Heart left ventricle (tissue), 16 donors: ENCODE measurements at places on chromosomes 1 and 21. TPM values are rescaled to one million over a fixed set of nuclear protein-coding genes. Genes with fewer than 3 reads are reported as not detected.

OR6K3 gene
- total RNA-seq, result not detected

CDCA8 gene
- total RNA-seq, result 0.22 TPM

GRCh38 chr1:5660141-5660935, 331.9 kb downstream of the NPHP4 start:
- no peaks in the 10 kb centered on the region for H3K27me3 ChIP-seq
- H3K4me3 ChIP-seq, result no peak overlapping the region
- H3K4me1 ChIP-seq, result peaks cover 3% of the 10 kb centered on the region
- peak; percentile 56 for DNase-seq

DNA sequence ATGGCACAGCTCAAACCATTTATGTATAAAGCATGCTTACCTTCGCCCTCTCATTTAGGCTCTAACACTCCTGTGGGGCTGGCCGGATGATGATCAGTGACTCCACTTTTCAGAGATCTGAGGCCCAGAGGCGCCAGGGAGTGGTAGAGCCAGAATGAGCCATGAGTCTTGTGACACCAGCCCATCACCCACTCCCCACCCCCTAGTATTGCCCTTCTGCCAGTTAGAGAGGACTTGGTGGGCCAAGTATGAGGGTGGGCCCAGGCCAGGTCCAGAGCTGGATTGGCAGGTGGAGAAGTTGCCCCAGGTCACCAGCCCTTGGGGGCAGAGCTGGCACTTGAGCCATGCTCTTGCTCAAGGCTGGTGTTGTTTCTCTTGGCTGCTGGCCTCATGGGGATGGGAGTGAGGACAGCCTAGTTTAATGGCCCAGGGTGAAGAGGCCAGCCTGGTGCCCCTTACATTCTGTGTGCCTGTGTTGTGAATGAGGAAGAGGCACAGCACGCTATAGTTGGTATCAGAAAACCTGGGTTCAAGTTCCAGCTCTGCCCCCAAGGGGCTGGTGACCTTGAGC, 30.2 kb upstream of the TTC4 start:
- peaks cover 2% of the 10 kb centered on the region for H3K36me3 ChIP-seq
- H3K4me3 ChIP-seq, result no peak overlapping the region
- no peak for DNase-seq
- H3K4me1 ChIP-seq, result no peaks in the 10 kb centered on the region

DNA sequence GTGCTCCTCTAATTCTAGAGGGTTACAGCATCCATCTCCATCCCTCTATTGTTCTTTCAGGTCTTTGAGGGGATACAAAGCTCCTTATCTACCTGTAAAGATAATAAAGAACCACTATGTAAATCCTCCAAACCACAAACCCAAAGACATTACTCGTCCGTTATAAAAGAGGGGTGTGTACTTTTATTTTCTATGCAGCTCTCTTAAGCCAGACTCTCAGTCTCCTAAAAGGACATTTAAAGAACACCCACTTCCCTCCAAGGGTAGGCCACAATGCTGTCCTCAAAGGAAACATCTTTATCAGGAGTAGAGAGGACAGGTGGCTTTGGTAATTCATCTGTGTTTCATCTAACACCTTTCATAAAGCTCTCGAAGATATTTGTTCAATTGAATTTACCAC, 67.9 kb upstream of the DYNLT5 start:
- peaks cover 7% of the 10 kb centered on the region for H3K4me1 ChIP-seq
- DNase-seq, result no peak
- H3K4me3 ChIP-seq, result no peak overlapping the region
- peaks cover 12% of the 10 kb centered on the region for H3K36me3 ChIP-seq

- DNase-seq, result no peak
- no peaks in the 10 kb centered on the region for H3K36me3 ChIP-seq
- H3K4me1 ChIP-seq, result no peaks in the 10 kb centered on the region
- no peaks in the 10 kb centered on the region for H3K27me3 ChIP-seq
- H3K27ac ChIP-seq, result no peak overlapping the region
Measured at GRCh38 chr21:15210235-15210678, 145.5 kb upstream of the NRIP1 start.

GRCh38 chr1:56167596-56167995, 411.8 kb downstream of the PLPP3 start:
- DNase-seq, result no peak
- no peaks in the 10 kb centered on the region for H3K27me3 ChIP-seq
- H3K4me1 ChIP-seq, result no peaks in the 10 kb centered on the region
- no peak overlapping the region for H3K27ac ChIP-seq
- no peak overlapping the region for H3K4me3 ChIP-seq

GRCh38 chr1:173048621-173049321, 2.0 kb downstream of the TNFSF18 start:
- H3K4me1 ChIP-seq, result peaks cover 45% of the 10 kb centered on the region
- H3K27ac ChIP-seq, result no peak overlapping the region
- no peaks in the 10 kb centered on the region for H3K27me3 ChIP-seq
- H3K36me3 ChIP-seq, result no peaks in the 10 kb centered on the region
- no peak for DNase-seq

DNA sequence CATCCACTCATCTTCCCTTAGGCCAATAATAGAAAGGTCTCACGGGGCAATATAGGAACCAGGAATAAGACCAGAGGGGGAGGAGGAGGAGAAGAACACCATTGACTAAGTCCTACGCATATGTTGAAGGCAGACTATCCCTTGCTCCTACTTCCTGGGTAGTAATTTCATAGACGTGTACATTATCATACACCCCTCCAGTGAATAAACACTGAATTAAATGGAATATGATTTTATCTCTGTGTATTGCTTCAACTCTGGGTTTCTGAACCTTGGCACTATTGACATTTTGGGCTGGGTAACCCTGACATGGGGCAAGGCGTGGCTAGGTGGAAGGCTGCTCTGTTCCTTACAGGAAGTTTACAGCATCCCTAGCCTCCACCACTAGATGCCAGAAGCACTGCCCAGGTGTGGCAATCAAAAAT, 17.3 kb upstream of the FHAD1 start:
- no peak overlapping the region for H3K4me3 ChIP-seq
- H3K27ac ChIP-seq, result no peak overlapping the region
- H3K36me3 ChIP-seq, result no peaks in the 10 kb centered on the region
- H3K4me1 ChIP-seq, result no peaks in the 10 kb centered on the region
- H3K27me3 ChIP-seq, result no peaks in the 10 kb centered on the region
- DNase-seq, result no peak

GRCh38 chr1:21922090-21923013, 14.8 kb downstream of the HSPG2 start:
- DNase-seq, result no peak
- peaks cover 97% of the 10 kb centered on the region for H3K4me1 ChIP-seq
- H3K4me3 ChIP-seq, result no peak overlapping the region
- H3K27ac ChIP-seq, result peak overlapping the region; percentile 84
- H3K36me3 ChIP-seq, result peaks cover 31% of the 10 kb centered on the region
